ENCODE measurements at places on chromosomes 3 and 15.

- DNase-seq: no peak
Measured at GRCh38 chr3:13303410-13303809, 116.7 kb downstream of the NUP210 start.

DNA sequence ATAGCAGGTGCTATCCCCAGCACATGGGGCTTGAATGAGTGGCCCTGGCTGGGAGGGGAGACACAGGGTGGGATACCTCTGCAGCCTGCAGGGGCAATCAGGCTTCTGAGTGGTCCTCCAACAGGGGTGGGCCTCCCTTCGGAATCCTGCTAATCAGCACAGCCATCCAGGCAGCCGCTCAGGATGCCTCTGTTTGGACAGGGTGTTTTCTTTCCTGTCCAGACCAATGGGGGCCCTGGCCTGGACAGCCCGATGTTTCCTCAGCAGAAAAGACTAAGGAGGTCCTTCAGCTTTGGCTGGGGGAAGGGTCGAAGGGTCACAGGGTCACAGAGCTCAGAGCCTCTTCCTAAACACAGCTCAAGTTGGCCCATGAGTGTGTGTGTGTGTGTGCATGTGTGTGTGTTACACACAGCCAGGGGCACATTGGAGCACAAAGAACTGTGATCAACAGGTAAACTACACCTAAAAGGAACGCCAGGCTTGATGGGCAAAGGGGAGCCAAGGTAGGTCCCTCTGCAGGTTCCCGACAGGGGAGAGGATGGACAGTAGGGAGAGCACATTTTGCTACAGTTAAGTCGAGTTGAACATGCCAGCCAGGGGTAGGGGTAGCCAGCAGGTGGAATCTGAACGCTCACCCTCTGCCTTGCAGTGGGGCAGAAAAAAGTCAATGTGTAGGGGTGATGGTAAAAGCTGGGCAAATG lies 1.1 kb upstream of the HAPLN3 start:
- DNase-seq: no peak

DNA sequence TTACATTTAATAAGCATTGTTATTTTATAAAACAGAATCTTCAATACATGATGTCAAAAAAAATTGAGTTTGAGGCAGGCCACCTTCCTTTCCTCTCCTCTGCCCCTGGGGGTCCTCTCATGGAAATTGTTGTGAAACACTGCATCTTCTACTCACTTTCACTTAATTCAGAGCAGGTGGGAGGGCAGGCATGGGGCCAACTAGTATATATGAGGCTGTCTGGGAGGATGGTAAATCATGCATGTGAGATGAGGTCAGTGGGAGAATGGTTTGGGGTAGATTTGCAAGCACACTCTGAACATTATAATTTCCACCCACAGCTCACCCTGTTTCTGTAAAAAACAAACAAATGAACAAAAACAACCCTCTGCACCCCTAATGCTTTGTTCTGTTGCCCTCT lies 10.4 kb upstream of the CCDC14 start:
- DNase-seq: no peak

DNA sequence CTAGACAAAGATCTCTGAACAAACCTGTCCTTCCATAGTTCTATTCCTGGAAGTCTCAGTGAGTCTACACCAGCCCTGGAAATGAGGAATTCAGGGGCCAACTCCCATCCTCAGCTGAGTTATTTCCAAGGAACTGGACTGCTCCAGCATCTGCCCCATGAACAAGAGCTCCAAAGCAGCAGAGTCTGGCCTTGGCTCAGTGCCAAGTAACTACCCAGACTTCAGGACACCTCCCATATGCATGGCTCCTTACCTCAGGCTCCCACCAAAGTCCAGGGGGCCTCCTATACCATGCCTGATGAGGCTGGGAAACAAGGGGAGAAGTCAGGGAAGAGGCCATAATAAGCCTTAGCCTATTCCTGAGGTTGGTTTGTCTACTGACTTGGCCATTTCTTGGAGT lies 45.0 kb downstream of the FAIM start:
- DNase-seq: no peak

DNA sequence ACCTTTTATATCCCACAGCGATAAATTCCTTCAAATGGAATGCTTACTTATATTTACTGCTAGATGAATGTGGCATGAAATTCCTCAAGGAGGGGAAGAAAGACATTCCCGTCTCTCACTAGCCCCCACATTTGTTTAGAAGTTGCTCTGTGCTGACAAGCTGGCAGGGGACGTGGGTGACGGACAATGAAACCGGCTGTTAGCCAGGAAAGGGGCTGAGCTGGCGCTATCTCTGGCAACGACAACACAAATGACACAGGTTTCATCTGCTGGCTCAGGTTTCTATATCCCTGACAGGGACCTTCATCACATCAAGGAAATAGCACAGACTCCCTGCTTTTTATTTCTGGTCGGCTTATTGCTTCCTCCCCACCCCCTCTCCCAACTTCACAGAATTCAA lies 15.8 kb downstream of the RUVBL1 start:
- no peak for DNase-seq

DNA sequence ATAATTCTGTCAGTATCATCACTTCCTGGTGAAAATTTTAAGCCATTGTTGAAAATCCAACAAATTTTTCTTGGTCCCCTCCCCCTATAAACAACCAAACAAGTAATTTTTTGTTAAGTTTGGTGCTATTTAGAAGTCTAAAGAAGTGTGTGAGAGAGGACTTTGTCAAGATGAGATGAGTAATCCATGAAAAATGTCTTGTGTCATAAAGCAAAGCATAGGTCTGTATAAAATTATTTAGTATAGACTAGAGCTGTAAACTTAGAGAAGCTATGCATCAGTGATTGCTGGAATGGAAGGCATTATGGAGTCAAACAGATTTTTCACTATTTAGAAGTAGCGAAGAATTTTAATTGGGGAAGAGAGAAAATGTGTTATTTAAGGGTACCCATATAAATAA lies 31.4 kb downstream of the MAPK6 start:
- DNase-seq: no peak
